Activated CD4-positive, alpha-beta memory T cell treated with anti-CD3 and anti-CD28 coated beads for 36 hours (primary cell): ENCODE measurements at places on chromosomes 12 and 14. TPM values are rescaled to one million over a fixed set of nuclear protein-coding genes. Genes with fewer than 3 reads are reported as not detected.

CMA1 gene
- not detected for total RNA-seq

DNA sequence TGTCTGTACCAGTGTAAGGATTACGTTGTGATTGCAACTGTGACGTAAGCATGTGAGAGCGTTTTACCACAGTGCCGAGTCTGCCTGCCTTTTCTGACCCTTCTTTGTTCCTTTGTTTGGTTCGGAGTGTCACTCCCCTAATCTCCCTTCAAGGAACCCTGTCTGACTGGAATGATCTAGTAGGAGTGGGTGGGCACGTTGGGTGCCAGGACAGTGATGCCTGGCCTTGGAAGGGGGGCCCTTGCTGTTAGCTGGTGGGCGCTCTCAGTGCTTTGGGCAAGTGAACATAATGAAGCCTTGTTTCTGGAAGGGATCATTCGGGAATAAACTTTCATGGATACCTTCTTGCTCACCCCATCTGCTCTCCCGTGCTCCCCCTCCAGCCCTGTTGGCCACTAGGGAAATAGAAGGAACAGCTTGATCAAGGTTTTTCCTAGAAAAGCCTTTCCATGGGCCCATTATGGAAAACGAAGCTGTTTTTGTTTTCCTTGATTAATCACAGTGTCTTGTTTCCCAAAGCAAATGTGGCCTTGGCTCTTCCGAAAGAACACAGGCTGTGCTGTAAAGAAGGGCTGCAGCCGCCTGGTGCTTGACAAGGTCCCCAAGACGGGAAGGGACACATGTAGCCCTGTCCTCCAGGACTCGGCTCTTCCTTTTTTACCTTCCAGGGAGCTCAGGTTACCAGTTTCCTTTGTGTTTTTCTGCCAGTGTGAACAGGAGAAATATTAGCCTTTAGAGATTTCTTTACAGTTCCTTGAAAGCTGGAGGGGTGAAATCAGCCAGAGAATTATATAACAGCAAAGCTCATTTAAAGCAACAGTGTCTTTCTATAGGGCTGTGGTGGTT, 215.5 kb downstream of the CRADD start:
- no peak for DNase-seq

EFS gene
- total RNA-seq: not detected

GRCh38 chr12:52871291-52872039, 22.7 kb upstream of the KRT78 start:
- no peak for DNase-seq

EXOC3L4 gene
- not detected for total RNA-seq

DNA sequence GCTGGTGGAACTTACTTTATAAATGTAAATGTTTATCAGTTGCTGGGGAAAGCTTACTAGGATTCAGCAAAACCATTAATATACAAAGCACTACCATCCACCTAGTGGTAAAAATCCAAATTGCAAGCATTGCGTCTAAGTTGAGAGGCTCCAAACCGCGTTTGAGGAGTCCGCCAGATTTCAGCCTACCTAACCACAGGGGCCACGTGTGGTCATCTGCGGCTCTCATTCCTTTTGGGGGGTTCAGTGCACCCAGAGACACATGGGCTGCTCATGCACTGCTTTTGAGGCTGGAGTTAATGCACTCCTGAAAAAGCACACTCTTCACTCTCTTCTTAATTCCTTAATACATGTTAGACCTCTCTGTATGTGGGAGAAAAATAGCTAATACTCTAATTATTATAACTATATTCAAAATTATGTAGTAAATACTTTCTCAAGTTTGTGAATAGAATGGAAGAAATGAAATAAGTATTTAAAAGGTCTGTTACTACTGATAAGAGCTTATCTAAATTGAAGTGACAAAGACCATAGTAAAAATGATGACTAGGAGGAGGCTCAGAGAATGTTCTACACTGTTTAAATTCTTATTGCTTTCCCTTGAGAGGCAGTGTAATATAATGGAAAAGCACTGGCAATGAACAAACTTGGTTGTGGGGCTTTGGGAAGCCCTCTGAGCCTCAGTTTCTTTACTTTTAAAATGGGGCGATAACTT, 41.4 kb upstream of the MANSC4 start:
- DNase-seq: peak; percentile 28

DNA sequence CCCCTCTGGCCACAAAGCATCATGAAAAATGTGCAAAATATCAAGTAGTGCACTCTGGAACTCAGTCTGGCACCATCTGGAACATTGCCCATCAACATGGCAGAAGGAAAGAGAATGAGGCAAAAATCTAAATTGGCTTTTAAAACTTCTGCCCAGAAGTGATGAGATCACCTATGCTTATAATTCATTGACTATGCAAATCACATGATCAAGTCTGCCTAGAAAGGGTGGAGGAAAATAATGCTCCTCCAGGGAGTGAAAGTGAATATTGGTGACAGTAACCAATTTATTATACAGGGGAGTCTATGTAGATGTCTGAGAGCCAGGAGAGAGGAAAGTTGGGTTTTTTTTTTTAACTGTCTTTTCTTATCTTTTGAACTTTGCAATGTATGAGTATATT, 73.3 kb upstream of the HIF1A start:
- no peak for DNase-seq

DNA sequence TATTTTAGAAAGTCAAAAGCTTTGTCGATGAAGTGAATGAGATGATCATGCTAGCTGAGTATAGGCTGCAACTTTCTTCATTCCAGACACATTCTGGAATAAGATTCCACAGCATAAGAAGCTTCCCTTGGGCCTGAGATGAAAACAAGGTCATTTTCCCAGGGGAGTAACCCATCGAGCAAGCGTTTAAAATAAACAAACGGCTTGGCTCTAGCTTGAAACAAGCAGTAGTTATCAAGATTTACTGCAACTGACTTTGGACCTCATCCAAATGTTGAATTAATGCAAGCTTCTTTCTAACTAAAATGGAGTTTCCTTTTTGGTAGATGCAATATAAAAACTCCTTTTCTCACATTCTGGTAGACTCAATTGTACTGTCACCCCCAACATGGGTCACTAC, 23.0 kb downstream of the KCNJ8 start:
- DNase-seq: no peak

RNU4-1 gene
- total RNA-seq: 1,180 TPM

GRCh38 chr12:110744151-110744571, 1.5 kb upstream of the PPP1CC start:
- DNase-seq: no peak

DNAI7 gene
- total RNA-seq: 0.10 TPM

OAS2 gene
- 140 TPM for total RNA-seq

- no peak for DNase-seq
These were observed 61.2 kb upstream of the VASH1 start for GRCh38 chr14:76699939-76700590.

DNA sequence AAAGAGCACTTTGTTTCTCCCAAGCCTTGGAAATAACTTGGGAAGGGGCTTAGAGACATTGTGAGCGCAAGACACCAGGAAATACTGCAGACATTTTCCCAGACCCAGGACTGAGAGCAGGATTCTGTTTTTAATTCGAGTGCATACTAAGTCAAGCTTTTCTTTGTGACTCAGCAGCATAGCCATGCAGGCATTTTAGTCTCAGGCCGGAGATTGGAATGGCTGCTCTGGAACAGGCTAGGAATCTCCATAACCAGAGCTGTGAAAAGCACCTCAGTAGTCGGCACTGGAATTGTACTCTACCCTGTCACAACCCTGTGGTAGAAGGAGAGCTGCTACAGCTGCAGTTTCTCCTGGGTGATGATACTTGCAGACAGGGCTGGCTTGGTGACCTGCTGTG, 28.9 kb upstream of the GARIN6 start:
- DNase-seq: no peak

GRCh38 chr12:76144245-76144549, 59.7 kb upstream of the NAP1L1 start:
- DNase-seq: peak; percentile 35

ALX1 gene
- not detected for total RNA-seq

- no peak for DNase-seq
These were observed 342.5 kb downstream of the TMEM132D start for GRCh38 chr12:129561304-129561703.

MMP19 gene
- total RNA-seq: not detected

DNA sequence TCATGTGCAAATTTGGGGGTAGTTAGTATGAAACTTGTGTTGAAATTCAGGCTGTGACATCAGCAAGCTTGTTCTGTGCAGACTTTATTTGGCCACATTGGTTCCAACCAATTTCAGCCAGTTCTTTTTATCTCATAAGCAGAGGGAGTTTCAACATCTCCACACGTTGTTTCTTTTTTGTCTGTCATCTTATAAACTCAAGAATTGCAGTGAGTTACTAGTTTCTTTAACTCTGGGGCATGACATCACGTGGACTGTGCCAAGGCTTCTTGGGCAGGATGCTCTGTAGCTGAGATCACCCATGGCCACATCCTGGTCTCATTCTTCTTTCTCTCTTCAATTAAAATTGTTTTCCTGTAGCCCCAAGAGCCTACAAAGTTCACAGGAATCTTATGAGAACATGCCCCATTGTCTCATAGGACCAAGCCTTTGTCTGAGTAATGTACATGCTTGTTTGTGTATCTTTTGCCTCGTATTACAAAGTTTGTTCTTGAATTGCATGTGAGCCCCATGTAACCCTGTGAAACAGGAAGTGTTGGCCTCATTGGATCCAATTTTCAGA, 982.0 kb upstream of the TMEM132C start:
- DNase-seq: no peak

SPIC gene
- total RNA-seq: not detected

GRCh38 chr14:99824776-99825175, 31.6 kb downstream of the EML1 start:
- DNase-seq: no peak

PLEK2 gene
- 2.6 TPM for total RNA-seq

GRCh38 chr12:18141048-18141982, 51.3 kb upstream of the RERGL start:
- no peak for DNase-seq

SPX gene
- 0.36 TPM for total RNA-seq

GUCY2C gene
- not detected for total RNA-seq

DNA sequence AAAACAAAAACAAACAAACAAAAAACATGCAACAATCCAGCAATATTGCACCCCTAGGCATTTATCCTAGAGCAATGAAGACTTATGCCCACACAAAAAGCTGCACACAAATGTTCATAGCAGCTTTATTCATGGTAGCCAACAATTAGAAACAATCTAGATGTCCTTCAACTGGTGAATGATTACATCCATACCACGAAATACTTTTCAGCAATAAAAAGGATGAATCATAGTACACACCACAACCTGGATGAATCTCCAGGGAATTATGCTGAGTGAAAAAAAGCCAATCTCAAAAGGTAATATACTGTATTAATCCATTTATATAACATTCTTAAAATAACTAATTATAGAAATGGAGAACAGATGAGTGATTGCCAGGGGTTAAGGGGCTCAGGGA, 14.5 kb upstream of the GPR162 start:
- DNase-seq: no peak

- peak; percentile 47 for DNase-seq
These were observed 1.0 kb downstream of the DGKA start for GRCh38 chr12:55931780-55932550.

DNA sequence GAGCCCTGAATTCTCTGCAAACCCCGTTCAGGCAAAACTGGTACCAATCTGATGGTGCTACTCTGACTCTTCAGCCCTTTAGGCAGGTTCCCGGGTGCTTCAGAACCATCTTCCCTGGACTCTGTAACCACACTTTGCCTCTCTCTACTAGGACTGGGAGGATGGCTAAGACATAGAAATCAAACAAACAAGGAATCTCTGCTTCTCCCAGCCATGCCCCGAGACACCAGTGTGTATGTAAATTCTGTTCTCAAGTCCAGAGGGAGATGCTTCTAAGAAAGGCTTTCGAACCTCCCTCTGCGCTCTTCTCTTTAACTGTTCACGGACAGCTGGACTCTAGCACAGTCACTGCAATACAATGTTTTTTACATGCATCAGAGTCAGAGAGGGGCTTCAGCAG, 1.9 kb upstream of the KCNK10 start:
- no peak for DNase-seq

GRCh38 chr12:46382408-46382963, 9.9 kb upstream of the SLC38A2 start:
- DNase-seq: no peak

CCDC198 gene
- total RNA-seq: not detected

GRCh38 chr14:95101736-95102679, 55.3 kb downstream of the DICER1 start:
- DNase-seq: no peak

ESRRB gene
- total RNA-seq: not detected

- DNase-seq: no peak
These were observed 16.2 kb downstream of the PLEKHD1 start for GRCh38 chr14:69500736-69501135.

DNA sequence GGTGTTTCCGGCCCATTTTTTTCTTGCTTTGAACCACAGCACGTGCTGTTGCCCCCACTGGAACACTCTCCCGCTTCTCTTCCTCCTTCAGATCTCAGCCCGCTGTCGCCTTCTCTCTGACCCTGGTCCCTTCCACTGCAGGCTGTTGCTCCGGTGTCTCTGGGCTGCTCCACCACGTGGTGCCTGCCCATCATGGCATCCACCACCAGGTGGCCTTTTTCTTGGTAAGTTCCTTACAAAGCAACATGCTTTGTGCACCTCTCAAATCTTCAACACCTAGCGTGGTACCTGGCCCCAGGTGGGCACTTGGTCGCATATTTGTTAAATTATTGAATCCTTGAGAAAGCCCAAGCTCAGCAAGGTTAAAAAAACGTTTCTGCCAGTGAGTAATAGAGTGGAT, 19.1 kb downstream of the TUNAR start:
- DNase-seq: peak; percentile 16

GLT8D2 gene
- total RNA-seq: not detected

- DNase-seq: no peak
These were observed 8.2 kb upstream of the MAX start for GRCh38 chr14:65110525-65110924.

AKAP5 gene
- 1.1 TPM for total RNA-seq

DNA sequence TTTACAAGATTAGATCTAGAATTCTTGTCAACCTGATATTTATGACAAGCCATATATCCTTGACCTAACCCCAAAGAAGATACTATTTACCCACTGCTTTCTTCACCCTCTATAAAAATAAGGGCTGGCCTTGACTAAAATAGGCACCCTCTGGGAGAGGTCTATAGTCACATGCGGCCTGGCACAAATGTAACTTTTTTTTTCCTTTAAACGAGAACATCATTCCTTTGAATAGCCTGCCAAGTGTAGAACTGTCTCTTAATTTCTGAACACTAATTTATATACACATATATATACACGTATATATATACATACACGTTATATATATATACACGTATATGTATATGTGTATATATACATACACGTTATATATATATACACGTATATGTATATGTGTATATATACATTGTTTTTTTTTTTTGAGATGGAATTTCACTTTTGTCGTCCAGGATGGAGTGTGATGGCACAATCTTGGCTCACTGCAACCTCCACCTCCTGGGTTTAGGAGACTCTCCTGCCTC, 18.6 kb downstream of the PPTC7 start:
- no peak for DNase-seq

- DNase-seq: no peak
These were observed 453.1 kb downstream of the TMEM121 start for GRCh38 chr14:105979446-105979845.

- no peak for DNase-seq
These were observed 4.8 kb downstream of the IFFO1 start for GRCh38 chr12:6551063-6551461.
